ENCODE measurements at places on chromosomes 12 and 14.

DNA sequence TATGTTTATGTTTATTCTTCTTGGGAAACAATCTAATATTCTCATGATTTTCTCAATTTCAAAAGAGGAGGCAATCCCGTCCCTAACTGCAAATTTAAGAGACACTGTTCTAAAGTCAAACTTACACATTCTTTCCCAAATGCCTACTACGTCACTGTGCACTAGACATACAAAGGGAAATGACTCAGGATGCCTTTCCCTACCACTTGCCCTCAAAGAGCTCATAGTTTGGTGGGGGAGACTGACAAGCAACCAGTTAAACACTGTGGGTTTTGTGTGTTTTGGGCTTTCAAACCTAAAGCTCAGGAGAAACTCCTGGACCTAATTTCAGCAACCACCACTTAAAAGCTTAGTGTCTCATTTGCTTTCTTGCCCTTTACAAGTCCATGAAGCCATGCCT, 58.4 kb downstream of the ATP2B1 start:
- no peak for DNase-seq

GRCh38 chr12:95218150-95219133, 835 bp downstream of the VEZT start:
- DNase-seq, result no peak

DNA sequence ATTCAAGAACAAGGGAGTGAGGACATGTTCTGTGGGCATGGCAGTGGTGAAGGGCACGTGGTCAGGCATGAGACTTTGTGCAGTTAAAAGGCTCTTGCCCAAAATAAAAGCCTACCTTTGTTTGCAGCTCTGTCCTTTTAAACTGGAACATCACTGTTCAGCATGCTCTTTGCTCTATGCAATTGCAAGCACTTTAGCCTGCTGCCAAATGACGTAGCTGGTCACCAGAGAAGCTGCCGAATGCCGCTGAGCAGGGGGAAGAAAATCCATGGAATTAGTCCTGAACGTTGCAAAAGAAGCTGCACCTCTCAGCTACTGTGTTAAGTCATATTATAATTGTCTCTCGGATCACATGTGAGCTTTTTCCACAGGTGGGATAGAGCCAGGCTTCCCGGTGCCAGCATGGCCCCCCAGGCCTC, 176.3 kb upstream of the DIO2 start:
- no peak for DNase-seq

DNA sequence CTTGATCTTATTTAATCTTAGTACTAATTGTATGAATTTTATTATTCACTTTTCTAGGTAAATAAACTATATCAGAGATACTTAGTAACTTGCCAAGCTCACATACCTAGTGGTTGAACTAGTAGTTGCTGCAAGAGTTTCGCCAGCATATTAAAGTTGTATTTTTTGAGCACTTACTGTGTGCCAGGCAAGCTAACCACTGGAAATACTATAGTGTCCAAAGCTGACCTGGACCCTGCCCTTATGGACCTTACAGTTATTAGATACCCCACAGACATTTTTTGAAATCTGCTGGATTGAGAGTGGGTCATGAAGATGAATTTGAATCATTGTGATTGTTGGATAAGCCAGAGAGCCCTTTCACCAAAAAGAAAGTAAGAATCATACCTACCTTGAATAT, 125.0 kb downstream of the RAD51B start:
- no peak for DNase-seq

DNA sequence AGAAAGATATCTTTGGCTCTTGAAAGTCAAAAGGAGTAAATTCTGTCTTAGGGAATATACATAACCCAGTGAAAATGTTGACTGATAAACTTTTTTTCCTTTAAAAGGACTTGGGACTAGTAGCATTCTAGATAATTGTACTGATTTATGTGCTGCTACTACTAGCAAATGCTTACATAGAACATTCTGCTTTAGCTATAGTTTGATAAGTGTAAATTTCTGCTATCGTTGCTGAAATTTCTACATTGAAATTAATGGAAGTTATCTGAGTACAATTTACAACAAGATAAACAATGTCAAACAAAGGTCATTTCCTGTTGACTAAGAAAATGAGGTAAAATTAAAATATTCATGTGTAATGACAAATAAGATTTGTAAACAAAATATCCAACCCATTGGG, 48.3 kb upstream of the CNTN1 start:
- no peak for DNase-seq

- DNase-seq, result no peak
Observed at GRCh38 chr14:105665247-105665950, 139.0 kb downstream of the TMEM121 start.

GRCh38 chr12:32939801-32940200, 43.2 kb upstream of the PKP2 start:
- DNase-seq, result no peak

- no peak for DNase-seq
Observed at GRCh38 chr14:68039593-68039992, 220.0 kb downstream of the RAD51B start.

GRCh38 chr14:90759370-90760077, 56.7 kb downstream of the TTC7B start:
- no peak for DNase-seq

DNA sequence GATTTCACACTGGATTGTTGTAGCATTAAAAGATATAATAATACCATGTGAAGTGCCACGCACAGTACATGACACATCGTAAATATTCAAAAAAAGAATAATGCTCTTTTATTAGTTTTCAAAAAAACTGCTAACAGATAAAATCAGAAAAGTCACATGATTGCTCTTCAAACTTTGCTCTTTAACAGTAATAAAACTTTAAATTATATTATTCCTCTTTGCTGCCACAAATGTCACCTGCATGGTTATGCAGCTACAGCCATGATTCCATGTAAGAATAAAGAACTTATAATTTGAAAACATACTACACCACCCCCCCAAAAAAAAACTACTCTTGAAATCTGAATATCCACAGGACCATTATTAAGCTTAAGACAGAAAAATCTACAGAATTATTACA, 90.0 kb downstream of the SLC2A13 start:
- no peak for DNase-seq

DNA sequence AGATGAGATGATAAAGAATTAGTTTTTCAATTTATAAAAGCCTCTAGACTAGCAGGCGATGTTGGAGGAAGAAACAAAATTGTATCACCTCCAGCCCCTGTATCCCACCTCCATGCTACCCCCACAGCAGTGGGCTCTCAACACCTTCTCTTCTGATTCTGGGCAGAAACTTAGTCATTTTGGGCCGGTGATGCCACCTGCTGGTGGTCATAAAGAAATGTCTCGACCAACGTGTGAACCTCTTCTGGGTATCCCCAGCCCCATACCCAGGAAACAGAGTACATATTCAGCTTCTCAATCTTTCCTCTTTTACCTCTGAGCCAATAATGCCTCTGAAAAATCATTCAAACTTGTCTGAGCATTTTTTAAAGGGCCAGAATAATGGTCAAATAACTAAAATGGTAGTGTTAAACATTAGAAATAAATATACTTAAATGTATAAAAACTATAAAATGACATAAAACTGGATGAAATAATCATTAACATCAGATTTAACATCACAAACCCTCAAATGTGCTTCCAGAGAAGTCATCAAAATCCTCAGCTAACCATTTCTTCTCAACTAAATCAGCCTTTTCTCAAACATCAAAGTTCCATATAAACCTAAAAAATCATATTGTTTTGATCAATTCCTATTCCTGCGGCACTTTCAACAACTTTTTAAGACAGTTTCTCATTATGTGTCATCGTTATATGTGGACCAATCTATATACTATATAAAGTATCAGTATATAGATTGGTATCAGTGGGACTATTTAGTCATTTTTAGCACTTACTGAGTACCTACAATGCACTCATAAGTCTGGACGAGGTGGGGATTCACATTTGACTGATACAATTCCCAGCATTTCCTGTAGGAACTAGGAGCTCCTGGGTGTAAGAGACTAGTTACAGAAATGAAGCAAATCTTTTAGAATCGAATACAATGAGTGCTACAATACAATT, 69.4 kb downstream of the ATXN2 start:
- DNase-seq, result peak; percentile 35

DNA sequence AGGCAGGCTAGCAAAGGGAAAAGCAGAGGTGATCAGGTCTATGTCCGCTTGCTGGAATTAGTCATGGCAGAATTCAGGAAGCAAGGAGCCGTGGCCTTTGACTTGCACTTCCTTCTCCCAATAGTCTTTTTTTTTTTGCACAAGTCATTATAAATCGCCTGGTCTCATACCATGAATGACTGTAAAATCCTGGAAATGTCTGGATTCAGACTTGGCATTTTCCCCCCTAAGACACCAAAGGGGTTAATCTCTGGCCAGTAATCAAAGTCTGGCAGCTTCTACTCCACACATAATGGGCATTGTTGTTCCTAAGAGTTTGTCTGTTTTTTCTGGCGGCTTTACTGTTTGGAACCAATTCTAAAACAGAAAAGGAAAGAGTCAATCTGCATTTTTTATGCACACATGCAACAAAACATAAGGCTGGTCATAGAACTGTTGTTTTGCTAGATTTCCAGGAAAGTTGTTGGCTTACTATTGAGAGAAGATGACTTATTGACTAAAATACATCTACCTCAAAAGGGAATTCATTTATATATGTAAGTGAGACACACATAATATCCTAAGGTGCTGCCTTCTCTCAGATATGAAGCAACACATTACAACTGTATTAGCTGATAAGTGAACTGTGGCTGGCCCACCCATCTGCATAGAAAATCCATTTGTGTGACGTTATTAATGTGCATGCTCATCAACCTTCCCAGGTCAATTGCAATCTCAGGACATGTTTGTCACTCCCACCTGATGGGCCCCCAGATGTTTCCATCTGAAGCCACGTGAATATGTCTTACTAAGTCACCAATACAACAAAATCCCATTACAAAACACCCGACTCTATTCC, 157.3 kb downstream of the BTG1 start:
- no peak for DNase-seq

DNA sequence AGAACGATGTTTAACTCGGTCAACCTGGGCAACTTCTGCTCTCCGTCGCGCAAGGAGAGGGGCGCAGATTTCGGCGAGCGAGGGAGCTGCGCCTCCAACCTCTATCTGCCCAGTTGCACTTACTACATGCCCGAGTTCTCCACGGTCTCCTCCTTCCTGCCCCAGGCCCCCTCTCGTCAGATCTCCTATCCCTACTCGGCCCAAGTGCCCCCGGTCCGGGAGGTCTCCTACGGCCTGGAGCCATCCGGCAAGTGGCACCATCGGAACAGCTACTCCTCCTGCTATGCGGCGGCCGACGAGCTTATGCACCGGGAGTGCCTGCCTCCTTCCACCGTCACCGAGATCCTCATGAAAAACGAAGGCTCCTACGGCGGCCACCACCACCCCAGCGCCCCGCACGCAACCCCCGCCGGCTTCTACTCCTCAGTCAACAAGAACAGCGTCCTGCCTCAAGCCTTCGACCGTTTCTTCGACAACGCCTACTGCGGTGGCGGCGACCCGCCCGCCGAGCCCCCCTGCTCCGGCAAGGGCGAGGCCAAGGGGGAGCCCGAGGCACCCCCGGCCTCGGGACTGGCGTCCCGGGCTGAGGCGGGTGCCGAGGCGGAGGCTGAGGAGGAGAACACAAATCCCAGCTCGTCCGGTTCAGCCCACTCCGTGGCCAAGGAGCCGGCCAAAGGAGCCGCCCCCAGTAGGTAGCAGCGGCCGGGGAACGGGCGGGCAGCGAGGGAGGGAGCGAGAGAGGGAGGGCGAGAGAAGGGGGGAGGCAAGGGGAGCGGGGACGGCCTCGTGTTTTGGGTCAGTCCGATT, 513 bp downstream of the HOXC11 start:
- DNase-seq, result no peak

DNA sequence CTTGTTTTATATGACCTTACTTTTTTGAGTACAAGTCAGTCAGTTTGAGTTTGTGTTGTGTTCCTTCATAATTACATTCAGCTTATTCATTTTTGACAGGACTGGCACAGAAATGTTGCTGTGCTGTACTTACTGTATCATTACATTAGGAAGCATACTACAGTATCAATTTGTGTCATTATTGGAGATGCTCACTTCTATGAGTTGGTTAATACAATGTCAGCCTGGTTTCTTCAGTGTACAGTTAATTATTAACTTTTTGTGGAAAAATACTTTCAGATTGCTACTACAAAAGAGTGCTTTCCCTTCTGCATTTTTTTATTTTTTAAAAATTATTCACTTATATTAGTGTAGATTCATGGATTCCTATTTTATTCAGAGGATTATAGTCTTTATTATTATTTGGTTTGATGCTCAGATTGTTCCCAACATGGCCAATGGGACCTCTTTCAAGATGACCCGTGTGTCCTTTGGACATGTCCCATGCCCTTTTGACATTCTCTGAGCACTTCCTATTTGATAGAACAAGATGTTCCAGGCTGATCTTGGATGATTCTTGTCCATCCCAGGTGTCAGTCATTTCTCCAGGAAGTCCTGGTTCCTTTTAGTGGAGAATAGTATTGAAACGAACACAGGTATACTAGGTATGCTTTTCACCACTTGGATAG, 66.6 kb downstream of the MON2 start:
- DNase-seq, result no peak

GRCh38 chr12:20187456-20187855, 180.9 kb upstream of the PDE3A start:
- DNase-seq, result no peak

DNA sequence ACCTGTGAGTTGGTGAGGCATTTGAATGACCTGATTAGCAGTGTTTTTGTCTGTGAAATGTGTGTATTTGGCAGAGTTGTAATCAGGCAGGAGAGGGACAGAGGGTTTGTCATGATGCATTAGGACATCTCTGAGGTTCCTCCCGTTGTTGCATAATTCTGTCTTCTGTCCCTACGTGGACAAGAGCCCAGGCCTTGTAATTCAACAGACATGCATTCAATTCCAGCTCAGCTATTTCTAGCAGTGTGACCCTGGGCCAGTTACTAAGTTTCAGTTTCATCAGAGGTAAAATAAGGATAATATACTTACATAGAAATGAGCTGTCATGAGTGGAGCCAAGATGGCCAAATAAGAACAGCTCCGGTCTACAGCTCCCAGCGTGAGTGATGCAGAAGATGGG, 208.6 kb downstream of the SLC38A4 start:
- no peak for DNase-seq

- DNase-seq, result no peak
Observed at GRCh38 chr12:31035967-31036665, 37.5 kb upstream of the DDX11 start.

DNA sequence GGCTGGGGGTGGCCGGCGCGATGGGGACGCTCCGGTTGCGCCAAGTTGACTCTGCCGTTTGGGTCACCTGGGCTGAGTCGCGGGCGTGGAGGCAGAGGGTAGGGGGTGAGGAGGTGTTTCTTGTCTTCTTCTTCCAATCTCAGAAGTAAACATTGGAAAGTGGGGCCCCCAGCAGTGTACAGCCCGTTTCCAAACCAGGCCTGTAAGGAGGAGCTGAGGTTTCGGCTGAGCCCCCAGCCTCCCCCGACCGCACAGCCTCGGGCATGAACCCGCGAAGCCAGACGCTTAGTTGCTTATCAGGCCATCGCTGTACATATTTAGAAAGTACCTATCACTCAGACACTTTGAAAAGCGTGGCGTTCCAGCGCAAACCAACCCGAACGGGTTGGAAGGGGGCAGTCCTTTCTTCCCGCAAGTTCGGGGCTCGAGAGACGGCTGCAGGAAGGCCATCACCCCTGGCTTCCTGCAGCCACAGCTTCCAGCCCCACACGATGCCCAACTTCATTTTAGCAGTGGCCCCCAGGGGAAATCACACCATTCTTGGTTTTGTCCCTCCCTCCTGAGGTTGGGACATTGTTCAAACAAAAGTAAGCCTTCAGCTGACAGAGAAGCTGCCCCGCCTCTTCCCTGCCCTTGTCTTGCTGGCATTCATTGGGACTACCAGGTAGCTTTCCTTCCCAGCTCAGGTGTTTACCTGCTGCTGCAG, 164.1 kb downstream of the ZFP36L1 start:
- DNase-seq, result peak; percentile 53

Data from T-helper 17 cell (primary cell).